ENCODE measurements at places on chromosomes 11 and 22. TPM values are rescaled to one million over a fixed set of nuclear protein-coding genes. Genes with fewer than 3 reads are reported as not detected.
A peak's percentile ranks its signal among the peaks of the same experiment; 100 is the strongest.

The CHRNA10 gene
- 1.3 TPM for total RNA-seq

DNA sequence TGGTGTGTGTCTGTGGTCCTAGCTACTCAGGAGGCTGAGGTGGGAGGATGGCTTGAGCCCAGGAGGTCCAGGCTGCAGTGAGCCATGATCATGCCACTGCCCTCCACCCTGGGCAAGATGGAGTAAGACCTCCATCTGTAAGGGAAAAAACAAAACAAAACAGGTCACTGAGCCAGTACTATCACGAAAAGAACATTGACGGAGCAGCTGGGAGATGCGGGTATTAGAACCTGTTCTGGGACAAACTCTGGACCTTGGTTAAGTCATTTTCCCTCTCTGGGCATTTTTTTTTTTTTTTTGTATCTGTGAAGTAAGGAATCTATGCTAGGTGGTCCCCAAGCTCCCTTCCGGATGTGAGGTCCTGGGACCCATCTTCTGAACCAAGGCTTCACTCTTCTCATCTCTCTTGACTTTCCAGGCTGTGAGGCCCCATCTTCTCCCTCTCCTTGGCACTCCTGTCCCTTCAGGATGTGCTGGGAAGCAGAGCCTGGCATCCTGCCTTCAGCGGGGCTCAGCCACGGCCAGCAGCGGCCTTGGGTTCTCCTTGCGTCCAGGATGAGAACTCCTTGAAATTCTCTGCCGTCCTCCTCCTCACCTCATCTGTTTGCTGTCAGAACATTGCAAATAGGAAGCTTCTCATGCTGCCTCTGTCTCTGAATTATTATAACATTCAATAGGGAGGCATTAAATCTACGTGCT, 130.8 kb downstream of the GRIK4 start:
- H3K4me3 ChIP-seq: no peak overlapping the region
- no peak overlapping the region for H3K27ac ChIP-seq
- no peak for DNase-seq
- no peaks in the 10 kb centered on the region for H3K36me3 ChIP-seq
- H3K4me1 ChIP-seq: no peaks in the 10 kb centered on the region

The PKNOX2 gene
- 0.75 TPM for total RNA-seq

- H3K27ac ChIP-seq: no peak overlapping the region
- no peak overlapping the region for H3K4me3 ChIP-seq
- H3K4me1 ChIP-seq: peaks cover 6% of the 10 kb centered on the region
- no peak for DNase-seq
- H3K27me3 ChIP-seq: peaks cover 38% of the 10 kb centered on the region
- no peaks in the 10 kb centered on the region for H3K36me3 ChIP-seq
These were observed 800 bp downstream of the KCNJ5 start for GRCh38 chr11:128891913-128892398.

The OR4B1 gene
- not detected for total RNA-seq

The GGTLC2 gene
- not detected for total RNA-seq

- no peaks in the 10 kb centered on the region for H3K36me3 ChIP-seq
- no peak for DNase-seq
- H3K27me3 ChIP-seq: no peaks in the 10 kb centered on the region
- H3K27ac ChIP-seq: no peak overlapping the region
- H3K4me3 ChIP-seq: no peak overlapping the region
These were observed 48.0 kb upstream of the AMPD3 start for GRCh38 chr11:10407055-10407454.

The OR6T1 gene
- total RNA-seq: not detected

- no peak for DNase-seq
- H3K4me1 ChIP-seq: peaks cover 15% of the 10 kb centered on the region
- H3K27me3 ChIP-seq: no peaks in the 10 kb centered on the region
These were observed 62.8 kb downstream of the AMOTL1 start for GRCh38 chr11:94830722-94831510.

The CD3D gene
- total RNA-seq: 3.5 TPM

GRCh38 chr11:63670433-63671321, 499 bp downstream of the ATL3 start:
- peak overlapping the region; percentile 95 for H3K27ac ChIP-seq
- DNase-seq: peak; percentile 78
- H3K36me3 ChIP-seq: no peaks in the 10 kb centered on the region
- H3K27me3 ChIP-seq: no peaks in the 10 kb centered on the region
- peaks cover 13% of the 10 kb centered on the region for H3K4me1 ChIP-seq

The PHF21B gene
- total RNA-seq: not detected

- DNase-seq: no peak
- H3K4me1 ChIP-seq: no peaks in the 10 kb centered on the region
- no peak overlapping the region for H3K4me3 ChIP-seq
- H3K27ac ChIP-seq: no peak overlapping the region
- no peaks in the 10 kb centered on the region for H3K27me3 ChIP-seq
These were observed 18.7 kb upstream of the NAT10 start for GRCh38 chr11:34086554-34087283.

GRCh38 chr22:33409079-33409478, 350.9 kb upstream of the SYN3 start:
- no peak overlapping the region for H3K27ac ChIP-seq
- no peak overlapping the region for H3K4me3 ChIP-seq
- no peak for DNase-seq
- no peaks in the 10 kb centered on the region for H3K27me3 ChIP-seq

The MYBPC3 gene
- not detected for total RNA-seq

GRCh38 chr11:60774726-60775125, 10.4 kb upstream of the MS4A10 start:
- H3K4me3 ChIP-seq: no peak overlapping the region
- no peaks in the 10 kb centered on the region for H3K36me3 ChIP-seq
- no peaks in the 10 kb centered on the region for H3K27me3 ChIP-seq
- no peak overlapping the region for H3K27ac ChIP-seq
- H3K4me1 ChIP-seq: peaks cover 7% of the 10 kb centered on the region

DNA sequence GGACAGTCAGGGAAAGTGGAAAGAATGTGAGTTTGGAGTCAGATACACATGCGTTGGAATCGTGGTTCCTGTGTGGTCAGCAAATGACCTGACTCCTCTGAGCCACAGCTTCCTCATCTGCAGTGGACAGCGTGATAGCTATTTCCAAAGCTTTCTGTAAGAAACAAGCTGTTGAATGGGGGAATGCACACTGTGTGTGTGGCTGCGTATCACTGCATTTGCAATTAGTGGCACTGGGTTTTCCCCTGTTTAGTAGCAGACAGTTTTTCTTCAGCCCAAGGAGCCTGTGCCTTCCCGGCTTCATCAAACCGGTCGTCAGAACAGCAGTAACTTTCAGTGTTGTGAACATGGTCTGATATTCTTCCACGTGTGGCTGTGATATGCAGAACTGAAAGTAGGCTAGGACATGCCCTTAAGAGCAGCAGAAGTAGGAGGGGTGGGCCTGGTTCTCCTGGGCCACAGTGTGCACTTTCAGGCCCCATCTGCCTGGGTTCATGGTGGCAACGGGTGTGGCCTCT, 121.5 kb downstream of the RRAS2 start:
- H3K36me3 ChIP-seq: no peaks in the 10 kb centered on the region
- no peaks in the 10 kb centered on the region for H3K4me1 ChIP-seq
- H3K27ac ChIP-seq: peak overlapping the region; percentile 3
- H3K27me3 ChIP-seq: no peaks in the 10 kb centered on the region

The KIRREL3 gene
- total RNA-seq: 0.82 TPM

The KRTAP5-9 gene
- not detected for total RNA-seq

The MMP27 gene
- not detected for total RNA-seq

- DNase-seq: no peak
- H3K27me3 ChIP-seq: no peaks in the 10 kb centered on the region
- no peak overlapping the region for H3K4me3 ChIP-seq
- H3K27ac ChIP-seq: peak overlapping the region; percentile 61
These were observed 42.2 kb downstream of the FLI1 start for GRCh38 chr11:128735935-128736605.

DNA sequence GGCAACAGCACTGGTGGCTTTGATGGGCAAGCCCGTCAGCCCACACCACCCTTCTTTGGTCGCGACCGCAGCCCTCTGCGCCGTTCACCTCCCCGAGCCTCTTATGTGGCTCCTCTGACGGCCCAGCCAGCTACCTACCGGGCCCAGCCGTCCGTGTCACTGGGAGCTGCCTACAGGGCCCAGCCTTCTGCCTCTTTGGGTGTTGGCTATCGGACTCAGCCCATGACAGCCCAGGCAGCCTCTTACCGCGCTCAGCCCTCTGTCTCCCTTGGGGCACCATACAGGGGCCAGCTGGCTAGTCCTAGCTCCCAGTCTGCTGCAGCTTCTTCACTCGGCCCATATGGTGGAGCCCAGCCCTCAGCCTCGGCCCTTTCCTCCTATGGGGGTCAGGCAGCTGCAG, 8.0 kb downstream of the RBM14 start:
- no peak overlapping the region for H3K4me3 ChIP-seq
- H3K4me1 ChIP-seq: peaks cover 56% of the 10 kb centered on the region
- H3K36me3 ChIP-seq: peaks cover 7% of the 10 kb centered on the region

- H3K27me3 ChIP-seq: no peaks in the 10 kb centered on the region
- no peaks in the 10 kb centered on the region for H3K36me3 ChIP-seq
- peaks cover 19% of the 10 kb centered on the region for H3K4me1 ChIP-seq
- H3K27ac ChIP-seq: no peak overlapping the region
These were observed 90.2 kb upstream of the ALKBH3 start for GRCh38 chr11:43790444-43790794.

The SCGB1A1 gene
- total RNA-seq: not detected

- peaks cover 28% of the 10 kb centered on the region for H3K4me1 ChIP-seq
- no peaks in the 10 kb centered on the region for H3K27me3 ChIP-seq
- peak; percentile 40 for DNase-seq
- H3K36me3 ChIP-seq: no peaks in the 10 kb centered on the region
These were observed 35.9 kb upstream of the LYVE1 start for GRCh38 chr11:10604340-10604748.

GRCh38 chr11:71201936-71202597, 50.3 kb downstream of the SHANK2 start:
- H3K36me3 ChIP-seq: no peaks in the 10 kb centered on the region
- H3K4me1 ChIP-seq: peaks cover 5% of the 10 kb centered on the region
- H3K27me3 ChIP-seq: no peaks in the 10 kb centered on the region
- DNase-seq: no peak
- H3K27ac ChIP-seq: no peak overlapping the region

DNA sequence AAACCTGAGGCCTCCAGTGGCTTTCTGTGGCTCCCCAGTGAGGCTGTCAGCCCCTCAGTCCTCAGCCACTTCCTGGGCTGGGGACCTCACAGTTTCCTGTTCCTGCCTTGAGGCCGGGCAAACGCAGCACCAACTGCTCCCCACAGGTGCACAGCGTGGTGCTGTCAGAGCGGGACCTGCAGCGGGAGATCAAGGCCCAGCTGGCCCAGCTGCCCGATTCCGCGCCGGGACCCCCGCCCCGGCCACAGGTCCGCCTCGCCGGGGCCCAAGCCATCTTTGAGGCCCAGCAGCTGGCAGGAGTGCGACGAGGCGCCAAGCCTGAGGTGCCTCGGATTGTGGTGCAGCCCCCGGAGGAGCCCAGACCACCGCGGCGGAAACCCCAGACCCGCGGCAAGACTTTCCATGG, 5.4 kb downstream of the TBC1D10C start:
- peak; percentile 77 for DNase-seq
- H3K27ac ChIP-seq: peak overlapping the region; percentile 77
- H3K4me3 ChIP-seq: peak overlapping the region; percentile 18
- peaks cover 12% of the 10 kb centered on the region for H3K4me1 ChIP-seq

The SYT8 gene
- total RNA-seq: 1.4 TPM

DNA sequence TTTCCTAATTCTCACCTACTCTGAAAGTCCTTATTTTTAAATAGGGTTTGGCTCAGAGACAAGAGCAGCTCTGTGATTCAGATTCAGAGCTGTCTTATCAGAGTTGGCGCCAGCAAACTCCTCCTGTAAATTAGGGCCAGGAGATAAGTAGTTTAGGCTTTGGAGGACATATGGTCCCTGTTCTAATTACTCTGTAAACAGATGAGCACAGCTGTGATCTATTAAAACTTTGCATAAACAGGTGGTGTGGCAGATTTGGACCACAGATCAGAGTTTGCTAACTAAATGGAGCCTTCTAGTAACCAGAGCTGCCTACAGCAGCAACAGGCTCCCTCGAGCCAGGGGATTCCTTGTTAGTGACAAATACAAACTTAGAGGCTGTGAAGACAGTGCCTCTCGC, 27.9 kb downstream of the YPEL1 start:
- H3K36me3 ChIP-seq: no peaks in the 10 kb centered on the region
- H3K27ac ChIP-seq: no peak overlapping the region
- no peaks in the 10 kb centered on the region for H3K4me1 ChIP-seq
- no peaks in the 10 kb centered on the region for H3K27me3 ChIP-seq

GRCh38 chr11:80916173-80916798, 1475.5 kb upstream of the TENM4 start:
- H3K36me3 ChIP-seq: no peaks in the 10 kb centered on the region
- no peaks in the 10 kb centered on the region for H3K27me3 ChIP-seq
- H3K4me3 ChIP-seq: no peak overlapping the region
- DNase-seq: no peak
- H3K4me1 ChIP-seq: no peaks in the 10 kb centered on the region

GRCh38 chr22:40019100-40019499, 24.3 kb downstream of the FAM83F start:
- no peak overlapping the region for H3K4me3 ChIP-seq
- H3K27ac ChIP-seq: no peak overlapping the region
- peaks cover 52% of the 10 kb centered on the region for H3K4me1 ChIP-seq
- DNase-seq: no peak

The AIFM3 gene
- 132 TPM for total RNA-seq

The UPK3A gene
- total RNA-seq: 0.79 TPM

Data from transverse colon (tissue), 4 donors.